ENCODE measurements at places on chromosomes 6 and 20. TPM values are rescaled to one million over a fixed set of nuclear protein-coding genes. Genes with fewer than 3 reads are reported as not detected.

DNA sequence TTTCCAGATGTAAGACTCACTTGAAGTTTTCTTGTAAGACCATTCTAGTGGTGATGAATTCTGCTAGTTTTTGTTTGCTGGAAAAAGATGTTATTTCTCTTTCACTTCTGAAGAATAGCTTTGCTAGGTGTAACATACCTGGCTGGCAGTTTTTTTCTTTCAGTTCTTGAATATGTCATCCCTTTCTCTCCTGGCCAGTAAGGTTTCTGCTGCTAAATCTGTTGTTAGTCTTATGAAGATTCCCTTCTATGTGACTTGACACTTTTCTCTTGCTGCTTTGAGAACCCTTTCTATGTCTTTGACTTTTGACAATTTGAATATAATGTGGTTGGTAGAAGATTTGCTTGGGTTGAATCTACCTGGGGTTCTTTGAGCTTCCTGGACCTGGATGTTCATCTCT, 314.7 kb upstream of the NOX3 start:
- no peaks in the 10 kb centered on the region for H3K27me3 ChIP-seq
- no peak overlapping the region for H3K4me3 ChIP-seq
- no peaks in the 10 kb centered on the region for H3K36me3 ChIP-seq
- DNase-seq = no peak

- no peak for DNase-seq
- no peaks in the 10 kb centered on the region for H3K36me3 ChIP-seq
- H3K4me3 ChIP-seq = no peak overlapping the region
- no peaks in the 10 kb centered on the region for H3K27me3 ChIP-seq
- no peaks in the 10 kb centered on the region for H3K4me1 ChIP-seq
Measured at GRCh38 chr6:152482289-152482688, 154.9 kb downstream of the SYNE1 start.

DNA sequence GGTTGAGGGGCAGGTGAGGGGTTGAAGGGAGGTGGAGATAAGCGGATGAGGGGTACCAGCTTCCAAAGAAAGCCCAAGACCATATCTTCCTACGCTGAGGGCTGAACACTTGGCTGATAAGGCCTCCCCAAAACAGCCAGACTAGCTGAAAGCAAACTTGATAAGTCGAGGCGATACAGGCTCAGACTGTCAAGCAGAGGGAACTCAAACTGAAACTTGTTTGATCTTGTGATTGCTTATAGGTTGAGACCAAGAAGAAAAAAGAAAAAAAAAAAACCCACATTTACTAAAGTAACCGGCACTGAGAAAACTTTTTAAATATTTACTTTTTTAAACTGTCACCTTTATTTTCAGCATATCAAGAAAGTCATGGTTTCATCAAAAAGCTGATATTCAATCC, 73.6 kb downstream of the TRERF1 start:
- no peaks in the 10 kb centered on the region for H3K4me1 ChIP-seq
- H3K27me3 ChIP-seq = no peaks in the 10 kb centered on the region
- H3K36me3 ChIP-seq = no peaks in the 10 kb centered on the region
- no peak overlapping the region for H3K4me3 ChIP-seq
- no peak overlapping the region for H3K27ac ChIP-seq

GRCh38 chr20:3734111-3734843, 1.8 kb downstream of the HSPA12B start:
- H3K4me1 ChIP-seq = no peaks in the 10 kb centered on the region
- H3K36me3 ChIP-seq = no peaks in the 10 kb centered on the region
- no peak overlapping the region for H3K4me3 ChIP-seq
- H3K27ac ChIP-seq = no peak overlapping the region
- H3K27me3 ChIP-seq = no peaks in the 10 kb centered on the region

DNA sequence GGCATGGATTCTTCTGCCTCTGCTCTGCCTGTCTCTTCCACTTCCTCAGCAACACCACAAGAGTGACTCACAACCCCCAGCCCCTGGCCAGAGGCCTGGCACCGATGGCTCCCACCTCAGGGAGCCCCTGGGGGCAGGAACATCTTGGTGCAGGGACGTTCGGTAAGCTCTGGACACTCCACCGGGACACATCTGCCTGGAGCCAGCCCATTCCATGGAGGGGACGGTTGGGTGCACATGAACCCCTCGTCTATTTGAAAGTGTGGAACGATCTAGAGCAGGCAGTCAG, 246.5 kb downstream of the ERMARD start:
- no peak overlapping the region for H3K27ac ChIP-seq
- DNase-seq = peak; percentile 3

DNA sequence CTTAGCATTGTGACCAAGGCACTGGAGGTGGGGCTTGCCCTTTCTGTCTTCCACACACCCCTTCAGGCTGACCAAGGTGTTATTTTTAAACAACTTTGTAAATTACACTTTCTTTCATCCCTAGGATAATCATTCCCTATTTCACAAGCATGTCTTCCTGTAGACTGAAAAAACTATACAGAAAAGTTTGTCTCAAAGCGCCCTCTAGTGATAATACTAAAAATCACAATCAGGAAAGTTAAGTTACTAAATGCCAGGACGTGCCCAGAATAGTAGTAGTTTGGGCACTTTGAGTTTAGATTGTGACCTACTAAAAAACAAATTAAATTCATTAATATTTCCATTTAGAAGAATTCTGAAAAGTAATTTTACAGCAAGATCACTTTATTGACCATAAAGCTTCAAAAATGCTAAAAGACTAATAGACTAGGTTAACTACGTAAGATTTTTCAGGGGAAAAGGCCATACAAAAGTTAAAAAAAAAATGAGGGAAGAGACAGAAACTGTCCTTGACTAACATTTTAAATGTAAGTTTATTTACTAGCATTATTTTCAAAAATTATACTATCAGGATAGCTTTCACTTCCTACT, 123.3 kb upstream of the DUSP22 start:
- H3K27me3 ChIP-seq = no peaks in the 10 kb centered on the region
- H3K4me3 ChIP-seq = no peak overlapping the region
- no peaks in the 10 kb centered on the region for H3K36me3 ChIP-seq
- DNase-seq = peak; percentile 72

DNA sequence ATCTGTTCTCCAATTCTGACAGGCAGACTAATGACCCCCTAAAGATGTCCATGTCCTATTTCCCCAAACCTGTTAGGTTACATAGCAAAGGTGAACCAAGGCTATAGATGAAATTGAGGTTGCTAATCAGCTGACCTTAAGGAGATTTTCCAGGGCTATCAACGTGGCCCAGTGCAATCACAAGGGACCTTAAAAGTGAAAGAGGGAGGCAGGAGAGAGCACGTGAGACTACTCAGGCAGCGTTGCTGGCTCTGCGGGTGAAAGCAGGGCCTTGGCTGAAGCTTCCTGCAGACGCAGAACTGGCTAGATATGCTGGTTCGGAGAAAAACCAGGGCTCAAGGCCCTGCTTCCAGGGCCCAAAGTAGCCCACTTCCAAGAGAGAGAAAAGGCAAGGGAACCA, 78.7 kb downstream of the NCOA7 start:
- no peaks in the 10 kb centered on the region for H3K4me1 ChIP-seq
- no peaks in the 10 kb centered on the region for H3K27me3 ChIP-seq
- no peak for DNase-seq
- no peaks in the 10 kb centered on the region for H3K36me3 ChIP-seq
- no peak overlapping the region for H3K4me3 ChIP-seq

GRCh38 chr6:79734374-79734773, 103.2 kb downstream of the SH3BGRL2 start:
- H3K27ac ChIP-seq = no peak overlapping the region
- no peak overlapping the region for H3K4me3 ChIP-seq

- H3K27me3 ChIP-seq = no peaks in the 10 kb centered on the region
- H3K36me3 ChIP-seq = no peaks in the 10 kb centered on the region
- no peak overlapping the region for H3K27ac ChIP-seq
- H3K4me1 ChIP-seq = peaks cover 11% of the 10 kb centered on the region
- no peak overlapping the region for H3K4me3 ChIP-seq
- DNase-seq = no peak
Measured at GRCh38 chr20:44518248-44518647, 3.6 kb downstream of the SERINC3 start.

GRCh38 chr20:17226410-17227218, at the start of gene PCSK2:
Gene PCSK2 (plus strand): TSS chr20:17227040. CDS start chr20:17227306, 266 bp downstream.
- peak; percentile 92 for DNase-seq
- no peaks in the 10 kb centered on the region for H3K36me3 ChIP-seq
- no peaks in the 10 kb centered on the region for H3K4me1 ChIP-seq
- H3K27ac ChIP-seq = no peak within 1 kb of the TSS
- H3K4me3 ChIP-seq = peak within 1 kb of the TSS; percentile 20

SLC22A7 gene
- 2.0 TPM for total RNA-seq

HRH3 gene
- total RNA-seq = not detected

TNFRSF6B gene
- 64.5 TPM for total RNA-seq

CCN6 gene
- 6.7 TPM for total RNA-seq

HCRTR2 gene
- not detected for total RNA-seq

FGD2 gene
- total RNA-seq = 49.5 TPM

LEMD2 gene
- total RNA-seq = 57.1 TPM
